ENCODE measurements at places on chromosomes 12 and 14.

DNA sequence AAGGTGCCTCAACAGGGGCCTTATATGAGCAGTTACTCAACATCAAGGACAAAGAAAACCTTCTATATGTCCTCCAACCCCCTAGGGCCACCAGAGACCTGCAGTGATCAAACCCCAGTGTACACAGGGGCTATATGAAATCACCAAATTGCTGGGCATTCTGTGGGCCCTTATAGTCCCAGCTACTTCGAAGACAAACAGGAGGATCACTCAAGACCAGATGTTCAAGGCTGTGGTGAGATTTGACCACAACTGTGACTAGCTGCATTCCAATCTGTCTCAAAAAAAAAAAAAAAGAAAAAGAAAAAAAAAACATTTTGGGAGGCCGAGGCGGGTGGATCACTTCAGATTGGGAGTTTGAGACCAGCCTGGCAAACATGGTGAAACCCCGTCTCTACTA is 51.0 kb upstream of the PRB2 start:
- DNase-seq: no peak

GRCh38 chr12:50297027-50297426 is 13.7 kb upstream of the LIMA1 start:
- no peak for DNase-seq

GRCh38 chr14:73462048-73462715 is 3.8 kb upstream of the NUMB start:
- peak; percentile 74 for DNase-seq

DNA sequence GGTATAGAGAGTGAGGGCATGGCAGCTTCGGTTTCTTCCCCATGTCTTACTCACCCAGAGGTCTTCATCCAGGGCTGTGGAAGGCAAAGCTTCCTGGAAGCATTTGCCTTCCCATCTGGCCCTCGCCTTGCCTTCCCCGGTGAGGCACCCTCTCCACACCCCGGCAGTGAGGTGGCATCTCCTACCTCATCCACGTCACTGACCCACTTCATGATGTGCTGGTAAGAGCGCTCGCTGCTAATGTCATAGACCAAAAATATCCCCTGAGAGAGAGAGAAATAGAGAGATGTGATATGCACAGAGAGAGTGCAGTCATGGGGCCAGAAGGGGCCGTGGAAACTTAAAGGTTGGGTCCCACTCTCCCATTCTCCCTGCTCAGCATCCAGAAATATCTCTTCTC is 8.3 kb upstream of the GPX2 start:
- DNase-seq: no peak

DNA sequence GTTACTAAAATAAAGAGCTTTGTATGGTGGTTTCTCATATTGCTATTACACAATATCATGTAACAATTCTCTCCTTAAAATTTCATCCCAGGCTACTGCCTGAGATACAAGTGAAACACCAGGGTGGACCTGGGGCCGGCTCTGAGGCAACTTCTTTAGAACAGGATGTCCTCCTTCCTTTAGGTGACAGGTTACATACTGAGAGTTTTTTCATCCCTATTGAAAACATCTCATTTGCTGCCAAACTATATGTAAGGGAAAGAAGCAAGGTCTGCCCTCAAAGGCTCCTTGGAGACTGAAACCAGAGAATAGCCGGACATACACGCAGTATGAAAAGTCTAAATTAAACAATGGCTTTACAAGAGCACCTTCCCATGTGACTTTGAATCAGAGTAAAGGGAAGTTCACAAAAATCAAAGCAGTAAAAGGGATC is 139.9 kb downstream of the DUSP6 start:
- no peak for DNase-seq

GRCh38 chr14:30681752-30682355 is 59.7 kb downstream of the SCFD1 start:
- no peak for DNase-seq

GRCh38 chr12:132153501-132154340 is 9.5 kb downstream of the NOC4L start:
- DNase-seq: peak; percentile 54

DNA sequence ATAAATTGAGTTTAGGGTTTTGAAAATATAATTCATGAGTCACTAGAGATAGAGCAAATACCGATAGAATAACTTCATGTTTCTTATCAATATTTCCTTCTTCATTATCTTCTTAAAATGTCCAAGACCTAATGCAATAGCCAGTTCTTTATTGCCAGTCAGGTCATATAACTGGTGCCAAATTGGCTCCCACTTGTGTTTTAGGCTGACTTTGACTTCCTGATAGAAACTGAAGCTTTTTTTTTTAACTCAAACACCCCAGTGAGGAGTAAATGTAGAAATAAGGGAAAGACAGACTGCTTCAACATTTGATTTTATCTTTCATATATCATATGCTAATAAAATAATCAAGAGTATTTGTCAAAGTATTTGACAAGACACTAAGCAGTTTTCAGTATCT is 80.7 kb downstream of the ARMH4 start:
- DNase-seq: no peak

- no peak for DNase-seq
Observed at GRCh38 chr12:51265024-51265423, 5.2 kb downstream of the SMAGP start.

GRCh38 chr14:36346052-36346451 is 25.6 kb upstream of the MBIP start:
- DNase-seq: no peak

GRCh38 chr14:105165134-105165704 is 3.4 kb downstream of the JAG2 start:
- no peak for DNase-seq

DNA sequence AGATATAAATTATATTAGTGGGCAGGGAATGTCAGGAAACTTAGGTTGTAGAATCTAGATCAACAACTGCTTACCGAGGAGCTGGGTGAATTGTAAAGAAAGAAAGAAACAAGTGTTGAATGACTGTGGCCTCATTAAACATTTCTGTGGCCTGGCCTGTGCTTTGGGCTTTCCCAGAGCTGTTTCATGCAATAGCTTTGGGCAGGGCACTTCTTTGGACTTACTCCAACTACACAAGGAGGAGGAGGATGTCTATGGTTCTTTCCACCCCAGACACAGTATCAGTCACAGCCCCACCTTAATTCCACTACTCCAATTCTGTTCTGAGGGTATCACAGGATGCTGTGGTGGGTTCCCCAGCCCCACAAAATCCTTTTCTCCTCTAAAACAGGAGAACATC is 38.0 kb downstream of the DPF3 start:
- DNase-seq: no peak

- no peak for DNase-seq
Observed at GRCh38 chr14:24283796-24284460, 12.5 kb upstream of the RABGGTA start.

- no peak for DNase-seq
Observed at GRCh38 chr12:72261885-72262284, 10.3 kb upstream of the TRHDE start.

GRCh38 chr14:105303949-105304348 is 3.1 kb upstream of the BRF1 start:
- no peak for DNase-seq

DNA sequence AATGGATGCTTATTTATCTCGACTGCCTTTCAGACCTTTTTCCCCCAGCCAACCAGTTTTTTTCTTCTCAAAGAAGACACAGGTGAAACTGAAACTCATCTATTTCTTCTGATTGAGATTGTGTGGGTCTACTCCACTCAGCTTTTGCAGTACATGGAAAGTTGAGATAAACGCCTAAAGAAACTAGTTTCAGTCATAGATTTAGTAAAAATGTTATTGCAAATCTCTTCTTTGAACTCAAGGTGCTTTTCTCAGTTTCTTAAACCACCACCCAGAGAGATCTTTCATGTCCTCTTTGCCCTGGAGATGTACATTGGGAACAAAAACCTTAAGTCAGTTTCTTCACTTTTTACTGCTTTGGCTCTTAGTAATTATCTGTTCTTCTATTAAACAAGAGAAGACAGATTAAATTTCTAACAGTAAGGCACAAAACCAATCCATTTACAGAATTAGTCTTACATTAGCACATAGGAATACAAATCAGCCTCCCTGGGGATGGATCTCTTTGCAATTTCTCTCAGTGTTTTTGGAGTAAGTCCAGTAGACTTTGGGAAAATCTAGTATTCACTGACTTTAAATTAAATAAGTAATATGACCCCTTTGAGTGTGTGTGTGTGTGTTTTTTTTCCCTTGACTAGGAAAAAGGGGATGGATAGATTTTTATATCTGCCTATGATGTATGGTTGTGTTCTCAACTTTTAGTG is 11.6 kb downstream of the FBXW8 start:
- no peak for DNase-seq

- peak; percentile 68 for DNase-seq
Observed at GRCh38 chr12:94545935-94546771, 86.5 kb upstream of the CEP83 start.

DNA sequence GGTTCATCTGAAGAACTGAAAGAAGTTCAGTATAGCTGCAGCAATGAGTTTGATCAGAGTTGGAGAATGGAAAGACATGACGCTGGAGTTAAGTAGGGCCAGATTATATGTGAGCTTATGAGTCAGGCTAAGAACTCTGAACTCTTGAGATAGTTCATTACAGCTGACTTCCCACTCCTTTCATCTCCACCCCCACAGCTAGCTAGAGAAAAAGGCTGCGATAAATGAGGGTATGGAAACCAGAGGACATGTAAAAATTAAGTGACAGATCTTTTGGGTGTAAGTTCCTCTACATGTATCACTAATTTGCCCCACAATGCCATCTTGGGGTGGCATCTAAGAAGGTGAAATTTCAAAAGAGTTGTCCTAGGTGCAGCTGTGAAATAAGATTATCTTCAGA is 28.6 kb downstream of the PYM1 start:
- no peak for DNase-seq

DNA sequence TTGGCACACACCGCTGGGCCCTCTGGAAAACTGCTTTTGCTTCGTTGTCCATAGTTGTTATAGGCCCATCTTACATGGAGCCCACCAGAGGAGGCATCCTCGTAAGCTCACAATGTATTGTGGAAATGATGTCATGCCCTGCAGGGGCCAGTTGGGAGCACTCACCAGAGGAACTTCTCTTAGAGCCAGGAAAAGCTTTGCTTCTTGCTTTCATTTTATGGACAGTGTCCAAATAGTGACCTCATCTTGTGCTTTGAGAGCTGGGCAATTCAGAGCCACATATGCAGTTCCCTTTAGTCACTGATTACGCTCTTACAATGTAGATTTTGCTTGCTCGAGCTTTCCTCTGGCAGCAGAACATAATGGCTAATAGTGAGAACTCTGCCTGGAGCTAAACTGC is 275.6 kb downstream of the AACS start:
- DNase-seq: peak; percentile 51

DNA sequence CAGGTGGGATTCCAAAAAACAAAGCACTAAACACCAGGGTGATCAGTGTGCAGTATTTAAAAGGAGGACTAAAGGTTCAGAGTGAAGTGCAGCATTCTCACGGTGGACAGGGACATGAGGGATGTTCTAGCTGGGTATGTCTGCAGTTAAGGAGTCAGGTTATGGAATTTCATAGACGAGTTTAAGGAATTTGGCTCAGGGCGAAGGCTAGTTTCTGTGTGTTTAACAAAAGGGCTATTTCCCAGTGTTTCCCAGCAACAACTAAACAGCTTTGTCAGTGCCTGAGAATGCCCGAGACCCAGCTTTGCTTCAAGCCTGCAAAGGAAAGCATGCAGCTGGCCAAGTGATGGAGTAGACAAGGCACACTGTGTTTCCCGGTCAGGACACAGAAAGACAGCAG is 7.0 kb downstream of the KRT1 start:
- DNase-seq: no peak

GRCh38 chr12:92844151-92844763 is 84.8 kb downstream of the EEA1 start:
- no peak for DNase-seq

GRCh38 chr12:76685246-76685678 is 78.7 kb upstream of the ZDHHC17 start:
- DNase-seq: peak; percentile 40

DNA sequence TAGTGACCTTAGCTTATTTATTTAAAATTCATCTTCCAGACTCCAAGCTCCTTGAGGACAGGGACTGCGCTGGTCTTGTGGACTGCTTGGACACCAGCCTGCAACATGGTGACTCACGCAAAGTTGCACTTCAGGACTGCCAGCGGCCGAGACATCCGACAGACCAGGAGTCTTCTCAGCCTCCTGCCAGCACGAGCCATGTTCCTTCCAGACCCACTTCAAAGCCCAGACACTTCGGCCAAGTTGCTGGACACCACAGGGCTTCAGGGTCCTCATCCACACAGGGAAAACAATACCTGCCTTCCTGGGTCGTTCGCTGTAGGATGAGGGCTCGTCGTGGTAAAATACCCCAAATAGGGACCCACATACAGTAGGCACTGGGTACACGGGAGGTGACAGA is 88.7 kb downstream of the BCL11B start:
- DNase-seq: no peak

DNA sequence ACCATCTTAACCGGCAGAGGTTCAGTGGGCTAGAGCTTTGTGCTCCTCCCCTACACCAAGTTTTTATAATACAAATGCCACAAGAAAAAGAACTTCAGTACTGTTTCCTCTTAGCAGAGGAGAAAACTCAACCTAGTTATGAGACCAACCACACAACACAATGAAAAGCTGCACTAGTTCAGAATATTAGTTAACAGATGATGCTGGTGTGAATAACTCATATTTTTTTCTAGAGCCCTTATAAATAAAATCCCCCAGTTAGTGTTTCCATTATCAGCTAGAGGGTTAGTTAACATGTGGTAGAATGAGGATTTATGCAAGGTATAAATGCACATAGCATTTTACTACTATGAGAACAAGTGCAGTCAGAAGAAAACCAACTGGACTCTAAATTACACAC is 61.9 kb upstream of the AMN1 start:
- DNase-seq: no peak
